ENCODE measurements at places on chromosomes 3 and 15. TPM values are rescaled to one million over a fixed set of nuclear protein-coding genes. Genes with fewer than 3 reads are reported as not detected.

Gene SLC30A4
- polyA plus RNA-seq = 3.8 TPM

Gene PLA2G4D
- 0.45 TPM for polyA plus RNA-seq

Gene CHRM5
- not detected for polyA plus RNA-seq

Gene AP3B2
- polyA plus RNA-seq = 0.31 TPM

Gene GOLGA8J
- polyA plus RNA-seq = not detected

Gene SLC51B
- not detected for polyA plus RNA-seq

Gene BCHE
- polyA plus RNA-seq = 0.71 TPM

Gene SAMMSON
- polyA plus RNA-seq = not detected

Gene CATSPER2
- polyA plus RNA-seq = 3.5 TPM

Gene GREM1
- 0.02 TPM for polyA plus RNA-seq

Gene ZBED2
- 120 TPM for polyA plus RNA-seq

Gene AP3S2
- 22.9 TPM for polyA plus RNA-seq

Gene PSTPIP1
- polyA plus RNA-seq = 10.0 TPM

- no peak for DNase-seq
These were observed 184.7 kb downstream of the PLCH1 start for GRCh38 chr3:155560135-155560534.

- DNase-seq = no peak
These were observed 44.5 kb upstream of the C3orf80 start for GRCh38 chr3:160180581-160181216.

GRCh38 chr3:129305592-129306091 is 27.0 kb downstream of the HMCES start:
- DNase-seq = no peak

GRCh38 chr15:31465083-31465955 is 138.7 kb downstream of the KLF13 start:
- peak; percentile 94 for DNase-seq

GRCh38 chr15:101578443-101578894 is 73.7 kb downstream of the TM2D3 start:
- DNase-seq = no peak

- DNase-seq = no peak
These were observed 471.8 kb downstream of the GBE1 start for GRCh38 chr3:81289676-81290075.

DNA sequence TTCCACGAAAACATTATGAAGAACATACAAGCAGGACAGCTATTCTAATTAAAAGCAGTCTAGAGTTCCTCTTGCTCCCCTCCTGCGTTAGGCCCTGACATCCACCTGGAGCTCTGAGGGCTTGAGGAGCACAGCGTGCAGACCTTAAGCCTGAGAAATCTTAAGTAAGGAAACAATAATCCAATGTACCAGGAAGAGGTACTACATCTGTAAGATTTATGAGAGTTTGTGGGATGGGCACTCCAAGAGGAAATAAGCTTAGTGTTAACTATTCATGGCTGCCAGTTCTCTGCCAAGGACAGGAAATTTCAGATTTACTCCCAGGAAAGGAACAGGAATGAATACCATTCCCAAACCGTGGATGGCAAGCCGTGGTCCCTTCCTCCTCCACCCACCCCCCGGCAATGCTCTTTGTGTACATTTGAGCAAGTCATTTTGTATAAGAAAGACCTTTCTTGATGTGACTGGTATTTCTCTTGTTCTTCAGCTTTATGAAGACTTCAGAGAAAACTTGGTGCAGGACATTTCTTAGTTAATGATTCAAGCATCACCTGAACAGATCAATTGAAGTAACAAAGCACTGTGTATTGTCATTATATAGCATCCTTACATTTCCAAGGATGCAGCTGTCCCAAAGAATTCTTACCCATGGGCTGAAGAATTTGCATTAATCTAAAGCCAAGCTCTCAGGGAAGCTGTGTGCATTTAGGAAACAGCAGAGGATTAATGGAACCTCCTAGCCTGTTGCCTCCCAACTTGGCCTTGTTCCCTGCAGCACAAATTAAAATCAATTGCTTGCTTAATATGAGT is 28.8 kb upstream of the VILL start:
- no peak for DNase-seq

DNA sequence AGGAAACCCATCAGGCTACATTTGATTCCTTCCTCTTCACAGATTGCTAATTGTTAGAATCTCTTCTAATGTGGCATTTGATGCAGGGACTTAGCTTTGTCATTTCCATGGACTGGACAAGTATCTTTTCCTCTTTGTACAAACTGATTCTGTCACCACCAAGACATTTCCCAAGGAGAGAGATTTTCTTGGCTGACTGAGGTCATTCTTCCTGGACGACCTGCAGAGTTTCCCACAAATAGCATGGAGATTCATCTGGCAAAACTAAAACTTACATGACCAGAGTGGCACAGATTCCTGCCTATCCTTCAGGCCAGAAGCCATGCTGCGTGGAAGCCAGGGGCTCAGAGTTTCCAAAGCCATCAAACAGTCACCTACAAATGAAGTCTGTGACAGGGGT is 269.2 kb upstream of the LRTM1 start:
- no peak for DNase-seq

- no peak for DNase-seq
These were observed 94.6 kb downstream of the FILIP1L start for GRCh38 chr3:100019719-100020118.

GRCh38 chr3:47681016-47681415 is 100.7 kb downstream of the SMARCC1 start:
- DNase-seq = no peak

GRCh38 chr15:34583399-34584329 is at the start of gene GOLGA8B:
Gene GOLGA8B (minus strand): TSS chr15:34583651. CDS start chr15:34535912, 47,739 bp downstream.
- DNase-seq = peak; percentile 35

DNA sequence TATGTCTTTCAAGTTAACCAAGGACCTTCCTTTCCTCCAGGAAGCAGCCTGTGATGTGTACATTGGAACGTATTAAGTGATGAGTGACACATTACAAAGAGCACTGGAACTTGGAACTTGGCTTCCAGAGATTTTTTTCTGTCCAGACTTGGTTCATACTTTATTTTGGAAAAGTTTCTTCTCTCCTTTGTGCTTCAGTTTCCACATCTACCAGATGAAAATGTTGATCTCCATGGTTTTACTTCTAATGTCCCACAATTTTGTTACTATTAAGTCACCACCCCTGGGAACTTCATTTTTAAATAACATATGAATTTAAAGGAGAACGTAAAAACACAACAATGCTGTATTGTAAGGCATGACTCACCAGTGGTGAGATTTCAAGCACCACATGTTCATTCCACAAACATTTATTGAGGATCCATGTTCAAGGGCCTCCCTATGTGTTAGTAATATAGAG is 290.7 kb upstream of the LMCD1 start:
- peak; percentile 23 for DNase-seq

DNA sequence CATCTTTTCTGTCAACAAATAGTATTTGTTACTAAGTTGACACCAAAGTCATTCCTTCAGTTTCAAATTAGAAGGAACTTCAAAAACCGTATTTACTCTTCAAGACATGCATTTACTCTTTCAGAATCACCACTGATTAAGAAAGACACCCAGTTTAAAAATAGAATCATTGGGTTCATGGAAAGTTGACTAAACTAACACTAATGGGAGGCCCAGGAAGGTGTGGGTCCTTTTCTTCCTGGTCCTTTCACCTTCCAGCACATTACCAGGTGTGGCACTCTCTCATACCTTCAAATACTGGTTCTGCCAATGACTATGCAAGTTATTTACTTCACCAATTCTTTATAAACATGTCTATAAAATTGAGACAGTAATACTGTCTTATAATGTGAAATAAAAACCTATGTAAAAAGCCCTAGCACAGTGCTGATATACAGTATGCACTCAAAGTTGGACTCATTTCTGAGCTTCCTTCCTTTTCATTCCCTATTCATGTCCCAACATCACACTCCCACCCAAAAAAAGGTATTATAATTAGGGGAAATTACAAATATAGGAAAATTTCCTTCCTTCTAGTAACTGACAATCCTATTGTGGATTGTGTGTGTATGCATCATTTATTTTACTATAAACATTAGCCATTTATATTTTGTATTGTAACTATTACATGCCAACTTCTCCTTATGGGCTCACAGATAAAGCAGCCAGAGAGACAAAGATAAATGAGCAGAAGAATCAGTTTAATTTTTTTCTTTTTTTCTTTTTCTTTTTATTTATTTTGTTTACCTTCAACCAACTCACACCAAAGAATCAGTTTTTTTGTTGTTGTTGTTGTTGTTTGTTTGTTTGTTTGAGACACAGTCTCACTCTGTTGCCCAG is 48.9 kb downstream of the LRRFIP2 start:
- no peak for DNase-seq

DNA sequence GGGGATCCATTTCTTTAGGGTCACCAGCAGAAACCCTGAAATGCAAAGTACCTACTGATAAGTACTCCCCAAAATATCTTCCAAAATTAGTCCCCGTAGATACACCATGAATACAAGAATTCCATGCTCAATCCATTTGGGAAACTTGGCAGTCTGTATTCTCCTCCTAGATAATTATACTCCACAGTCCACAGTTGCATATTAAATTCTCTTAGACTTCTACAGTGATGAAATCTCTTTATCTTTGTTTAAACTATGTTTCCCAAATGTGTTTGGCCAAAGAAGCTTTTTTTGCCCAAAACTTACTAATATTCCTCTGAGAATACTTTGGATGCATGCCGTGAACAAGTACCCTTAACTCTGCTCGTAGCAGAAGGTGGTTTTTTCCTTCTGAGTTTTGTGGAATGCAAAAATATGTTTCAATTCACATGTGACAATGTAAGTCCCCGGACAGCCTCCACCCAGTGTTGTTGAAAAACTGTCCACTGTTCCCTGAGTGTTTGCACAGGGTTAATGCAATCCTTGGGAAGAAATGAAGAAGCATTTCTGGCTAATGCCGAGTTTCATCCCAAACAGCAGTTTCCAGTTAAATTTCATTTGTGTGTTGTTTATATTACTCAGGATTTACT is 126.7 kb downstream of the ARNT2 start:
- no peak for DNase-seq

- no peak for DNase-seq
These were observed 562 bp downstream of the NEO1 start for GRCh38 chr15:73052653-73053397.

DNA sequence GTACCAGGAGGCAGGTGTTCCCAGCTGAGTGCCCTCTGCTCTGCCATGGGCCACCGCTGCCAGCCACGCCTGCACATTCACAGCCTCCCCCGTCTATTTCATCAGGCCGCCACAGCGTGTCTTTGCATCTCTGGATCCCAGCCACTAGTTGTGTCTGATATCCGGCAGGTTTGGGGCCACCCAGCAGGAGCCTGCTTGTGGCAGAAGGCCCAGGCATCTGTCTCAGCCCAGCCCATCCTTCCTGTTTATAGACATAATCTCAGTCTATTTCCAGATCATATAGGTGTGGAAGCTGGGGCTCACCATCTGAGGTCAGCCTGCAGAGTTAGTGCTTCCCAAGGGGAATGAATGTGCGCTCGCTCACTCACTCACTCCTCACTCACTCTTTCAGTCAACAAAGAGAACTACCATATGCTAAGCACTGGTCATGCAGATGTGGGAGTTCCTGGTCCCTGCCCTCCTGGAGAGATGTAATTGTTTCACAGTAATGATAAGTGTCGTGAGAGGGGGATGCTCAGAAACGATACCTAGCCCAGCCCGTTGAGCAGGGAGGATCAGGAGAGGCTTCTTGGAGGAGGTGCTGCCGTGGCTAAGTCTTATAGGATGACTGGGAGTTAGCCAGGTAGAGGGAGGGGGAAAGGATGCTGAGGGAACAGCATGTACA is 60.6 kb downstream of the FGD5 start:
- no peak for DNase-seq

GRCh38 chr3:126023390-126023789 is 54.4 kb downstream of the ROPN1B start:
- DNase-seq = no peak

DNA sequence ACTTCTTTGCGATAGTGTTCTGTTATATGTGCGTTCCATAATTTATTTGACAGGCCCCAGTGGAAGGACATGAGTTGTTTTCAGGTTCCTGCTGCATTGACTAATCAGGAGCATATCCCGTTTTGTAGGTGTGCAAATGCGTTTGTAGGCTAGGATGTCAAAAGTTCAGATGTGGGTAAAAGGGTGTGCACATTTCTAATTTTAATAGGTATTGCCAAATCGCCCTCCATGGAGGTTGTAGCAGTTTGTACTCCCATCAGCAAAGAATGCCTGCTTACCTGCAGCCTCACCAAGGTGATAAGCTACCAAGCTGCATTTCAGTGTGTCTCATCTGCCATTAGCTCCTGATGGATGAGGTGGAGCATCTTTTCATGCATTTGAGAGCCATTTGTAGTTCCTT is 36.3 kb downstream of the KLF13 start:
- DNase-seq = no peak

GRCh38 chr3:140510303-140510861 is 167.5 kb upstream of the TRIM42 start:
- DNase-seq = no peak

GRCh38 chr3:157830556-157831236 is 275.5 kb downstream of the SHOX2 start:
- DNase-seq = no peak

DNA sequence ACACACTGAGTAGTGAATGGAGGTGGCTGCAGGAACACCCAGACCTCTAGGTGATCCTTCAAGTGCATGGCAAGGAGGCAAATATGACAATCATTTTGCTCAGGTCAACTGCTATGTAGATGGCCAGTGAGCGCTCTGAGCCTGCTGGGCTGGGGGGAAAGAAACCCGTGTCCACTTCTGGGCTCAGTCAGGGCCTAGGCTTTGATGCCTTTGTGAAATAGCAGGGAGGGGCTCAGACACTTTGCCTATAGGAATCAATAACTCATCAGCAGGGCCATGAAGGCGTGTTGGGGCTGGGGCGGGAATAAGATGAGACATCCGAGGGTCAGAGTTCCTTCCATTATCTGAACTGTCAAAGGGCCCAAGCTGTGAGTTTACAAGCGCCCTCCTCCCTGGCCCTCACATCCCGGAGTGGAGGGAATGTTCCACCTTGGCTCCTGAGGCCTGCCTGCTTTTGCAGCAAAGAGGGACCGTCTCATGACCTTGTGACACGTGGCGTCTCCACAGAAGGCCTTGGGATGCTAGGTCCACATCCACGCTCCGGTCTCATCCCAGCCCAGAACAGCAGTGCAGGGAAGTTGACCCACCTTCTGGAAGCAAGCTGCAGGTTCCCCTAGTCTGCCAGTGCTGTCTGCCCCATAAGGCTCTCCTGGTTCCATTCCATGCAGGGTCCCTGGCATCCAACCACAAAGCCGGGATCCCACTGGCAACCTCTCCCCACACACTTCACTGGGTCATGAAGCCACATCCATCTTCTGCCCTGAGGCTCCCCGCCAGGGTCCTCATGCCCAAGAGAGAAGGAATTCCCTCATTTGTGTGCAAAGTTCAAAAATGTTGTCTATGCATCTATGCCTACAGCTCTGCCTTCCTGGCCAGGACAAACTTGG is 78.4 kb downstream of the CHSY1 start:
- no peak for DNase-seq

DNA sequence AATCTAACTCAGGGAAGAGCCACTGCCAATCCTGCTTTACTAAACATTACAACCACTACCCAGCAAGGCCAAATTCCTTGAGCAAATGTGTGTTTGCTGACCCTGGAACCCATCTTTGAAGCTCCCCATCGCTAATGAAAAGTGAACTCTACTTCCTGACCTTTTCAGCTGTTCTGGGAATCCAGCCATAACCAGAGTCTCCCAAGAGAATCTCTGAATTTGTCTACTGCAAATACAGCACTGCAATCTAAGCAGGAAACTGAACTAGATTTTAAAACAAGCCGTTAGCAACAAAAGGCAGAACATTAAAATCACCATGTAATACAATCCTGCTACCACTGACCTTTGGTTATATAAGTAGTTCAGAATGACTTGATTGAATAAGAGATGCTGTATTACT is 309.2 kb downstream of the MAGI1 start:
- DNase-seq = no peak

All from keratinocyte (primary cell).